Left cardiac atrium (tissue), 4 donors: ENCODE measurements at places on chromosomes 12 and 14. TPM values are rescaled to one million over a fixed set of nuclear protein-coding genes. Genes with fewer than 3 reads are reported as not detected.
A peak's percentile ranks its signal among the peaks of the same experiment; 100 is the strongest.

DNA sequence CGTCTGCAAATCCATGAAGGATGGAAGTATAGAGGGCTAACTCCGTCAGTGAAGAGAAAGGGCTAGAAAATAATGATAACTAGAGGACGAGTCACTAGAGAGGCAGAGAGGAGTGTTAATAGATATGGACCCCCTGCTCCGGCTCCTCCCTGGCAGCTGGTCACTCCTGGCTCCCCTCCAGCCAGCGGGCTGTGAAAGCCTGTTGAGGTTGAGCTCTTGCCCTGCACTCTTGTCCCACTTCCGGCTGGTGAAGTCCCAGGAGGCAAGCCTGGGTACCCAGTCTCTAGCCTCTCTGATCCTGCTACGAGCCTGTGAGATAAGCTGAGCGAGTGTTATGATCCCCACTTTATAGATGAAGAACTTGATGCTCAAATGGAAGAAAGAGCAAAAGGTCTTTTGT is 90.3 kb downstream of the RFX4 start:
- DNase-seq: no peak

- DNase-seq: no peak
These were observed 3.4 kb upstream of the TMEM19 start for GRCh38 chr12:71682466-71682865.

LMNTD1 gene
- 0.58 TPM for total RNA-seq

DNA sequence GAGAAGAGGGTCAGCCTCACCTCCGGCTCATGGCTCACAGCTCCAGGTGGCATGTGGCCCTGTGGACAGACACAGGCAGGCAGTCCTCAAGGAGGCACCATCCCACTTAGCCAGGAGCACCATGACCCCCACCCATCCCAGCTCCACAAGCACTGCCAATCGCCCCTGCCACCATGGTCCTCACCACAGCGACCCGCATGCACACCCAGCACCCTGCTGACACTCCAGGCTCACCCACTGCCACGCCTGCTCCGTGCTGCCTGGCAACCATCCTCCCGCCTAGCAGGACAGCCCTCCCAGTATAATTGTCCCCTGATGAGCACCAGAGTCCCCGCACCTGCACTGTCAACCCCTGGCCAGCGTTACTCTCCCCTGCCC is 50.9 kb downstream of the TRPV4 start:
- DNase-seq: no peak

DNA sequence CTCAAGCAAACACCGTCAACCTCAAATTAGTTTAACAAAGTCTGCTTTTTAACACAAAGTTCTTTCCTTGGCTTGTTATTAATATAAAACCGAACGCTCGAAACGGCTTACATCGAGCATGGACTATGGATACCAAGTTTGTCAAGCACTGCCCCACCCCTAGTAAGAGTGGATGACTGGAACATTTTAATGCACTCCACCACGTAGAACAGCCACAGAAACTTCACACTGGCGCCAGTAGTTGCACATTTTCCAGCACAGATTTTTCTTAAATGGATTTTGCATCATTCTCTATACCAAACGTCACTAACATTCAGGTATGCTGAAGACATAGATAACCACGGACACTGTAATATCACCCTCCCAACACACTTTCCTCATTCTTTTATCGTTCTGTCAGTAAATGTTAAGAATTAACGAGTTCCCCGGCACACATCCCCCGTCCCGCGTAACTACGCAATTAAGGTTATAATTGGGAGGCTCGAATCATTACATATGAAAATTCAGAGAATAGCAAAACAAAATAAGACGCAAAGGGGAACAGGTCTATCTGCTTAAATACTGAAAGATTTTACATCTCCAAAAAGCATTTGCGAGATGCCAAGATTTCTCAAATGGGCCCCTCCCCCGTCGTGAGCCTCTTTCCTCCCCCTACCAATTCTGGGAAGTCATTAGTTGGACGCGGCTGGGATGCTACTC is 990 bp downstream of the FERMT2 start:
- no peak for DNase-seq

GRCh38 chr12:88934163-88934747 is 354.0 kb upstream of the KITLG start:
- DNase-seq: no peak

- DNase-seq: no peak
These were observed 52.6 kb upstream of the ABCD2 start for GRCh38 chr12:39671898-39672875.

CLEC1B gene
- total RNA-seq: not detected

DNA sequence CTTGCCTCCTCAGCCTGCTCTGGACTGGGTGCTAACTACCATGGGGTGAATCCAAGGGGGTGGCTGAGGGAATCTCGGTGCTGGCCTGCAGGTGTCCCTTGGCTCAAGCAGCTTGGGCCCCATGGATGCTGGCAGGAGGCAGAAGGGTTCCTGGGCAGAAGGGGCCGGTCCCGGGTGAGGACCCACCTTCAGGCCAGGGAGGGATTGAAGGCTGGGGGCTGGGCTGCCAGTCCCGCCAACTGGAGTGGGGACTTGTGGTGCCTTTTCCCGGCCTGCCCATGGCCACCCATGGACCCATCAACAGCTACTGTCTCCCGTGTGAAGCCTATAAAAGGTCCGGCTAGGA is 550.1 kb downstream of the SLC6A15 start:
- DNase-seq: no peak

DNA sequence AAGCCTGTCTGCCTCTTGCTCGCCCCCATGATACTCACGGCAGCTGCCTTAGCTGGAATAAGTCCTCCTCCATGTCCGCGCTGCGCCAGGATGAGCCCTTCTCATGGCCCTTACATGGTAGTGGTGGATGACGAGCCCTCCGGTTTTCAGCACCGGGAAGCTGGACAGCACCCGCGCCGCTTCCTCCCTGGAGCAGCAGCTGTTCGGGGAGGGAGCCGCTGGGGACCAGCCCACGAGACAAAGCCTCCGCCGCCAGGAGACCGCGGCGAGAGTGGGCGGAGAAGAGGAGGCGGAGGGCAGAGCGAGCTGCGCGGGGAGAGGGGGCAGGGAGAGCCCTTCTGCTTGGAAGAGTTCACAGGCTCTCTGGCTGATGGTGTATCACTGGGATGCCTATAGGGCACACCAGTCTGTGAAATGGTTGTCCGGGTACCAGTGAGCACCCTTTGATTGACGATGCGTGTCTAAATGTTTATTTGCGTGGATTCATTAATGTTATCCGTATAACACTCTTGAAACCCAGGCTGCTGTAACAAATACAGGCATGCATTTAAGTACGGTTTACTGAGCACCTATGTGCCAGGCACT is at the start of gene SVOP:
TSS of gene SVOP (minus strand) at position 273 of the 585 bp plus-strand sequence. CDS start at position 73, 200 bp downstream.
- peak; percentile 87 for DNase-seq

GRCh38 chr12:116677202-116677661 is 60.6 kb downstream of the SPRING1 start:
- DNase-seq: no peak

GRCh38 chr14:100556140-100556475 is 31.1 kb downstream of the BEGAIN start:
- DNase-seq: no peak

DNA sequence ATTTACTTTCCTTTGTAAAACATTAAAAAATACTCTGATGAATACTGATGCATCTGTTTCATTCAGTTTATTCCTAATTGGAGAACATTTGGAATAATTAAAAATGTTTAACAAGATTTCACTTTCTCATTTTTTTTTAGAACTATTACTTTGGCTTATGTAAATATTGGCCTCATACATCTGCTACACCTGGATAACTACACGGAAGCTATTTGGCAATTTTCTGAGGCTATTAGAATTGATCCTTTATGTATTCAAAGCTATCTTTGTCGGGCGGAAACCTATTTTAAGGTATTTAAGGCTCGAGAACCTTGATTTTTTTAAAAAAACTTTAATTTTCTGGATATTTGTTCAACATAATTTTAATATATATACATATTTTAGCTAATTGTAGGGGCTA is 196.7 kb downstream of the TTC6 start:
- DNase-seq: no peak

CBX5 gene
- total RNA-seq: 55.7 TPM

- no peak for DNase-seq
These were observed 1.4 kb upstream of the KLRC1 start for GRCh38 chr12:10454531-10454930.

BCL7A gene
- 11.3 TPM for total RNA-seq

LRRC74A gene
- not detected for total RNA-seq

KRT72 gene
- total RNA-seq: not detected

- DNase-seq: no peak
These were observed 245.7 kb downstream of the SLC15A4 start for GRCh38 chr12:128578045-128578444.

FBLN5 gene
- 121 TPM for total RNA-seq

- no peak for DNase-seq
These were observed 1.6 kb upstream of the NFATC4 start for GRCh38 chr14:24366413-24366720.

ZNF140 gene
- 10.6 TPM for total RNA-seq

- DNase-seq: no peak
These were observed 9.0 kb upstream of the PAX9 start for GRCh38 chr14:36652542-36653201.

- no peak for DNase-seq
These were observed 2.7 kb downstream of the ARID2 start for GRCh38 chr12:45732250-45732649.

DNA sequence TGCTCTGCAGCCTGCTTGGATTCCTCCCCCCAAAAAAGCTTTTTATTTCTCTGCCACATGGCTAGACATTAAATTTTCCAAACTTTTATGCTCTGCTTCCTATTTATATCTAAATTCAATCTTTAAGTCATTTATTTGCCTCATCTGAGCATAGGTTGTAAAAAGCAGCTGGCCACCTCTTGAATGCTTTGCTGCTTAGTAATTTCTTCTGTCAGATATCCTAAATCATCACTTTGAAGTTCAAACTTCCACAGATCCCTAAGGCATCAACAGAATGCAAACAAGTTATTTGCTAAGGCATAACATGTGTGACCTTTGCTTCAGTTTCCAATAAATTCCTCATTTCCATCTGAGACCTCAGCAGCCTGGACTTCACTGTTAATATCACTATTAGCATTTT is 209.6 kb downstream of the FSCB start:
- no peak for DNase-seq

DNA sequence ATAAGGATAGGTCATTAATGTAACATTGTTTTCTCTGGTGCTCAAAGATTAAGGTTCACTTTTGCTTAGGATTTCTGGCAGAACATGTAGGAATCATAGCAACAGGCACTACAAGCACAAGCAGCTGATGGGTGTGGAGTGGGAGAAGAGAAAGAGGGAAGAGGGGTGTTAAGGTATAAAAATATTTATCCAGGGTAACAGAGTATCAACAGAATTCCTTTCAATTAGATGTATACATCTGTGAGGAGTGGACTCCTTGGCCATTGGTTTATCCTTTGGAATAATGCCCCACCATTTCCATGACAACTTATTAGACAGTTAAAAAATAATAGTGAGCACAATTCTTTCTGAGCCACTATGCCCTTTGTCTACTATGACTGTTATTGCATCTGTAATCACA is 388.3 kb upstream of the DDHD1 start:
- DNase-seq: no peak

DNA sequence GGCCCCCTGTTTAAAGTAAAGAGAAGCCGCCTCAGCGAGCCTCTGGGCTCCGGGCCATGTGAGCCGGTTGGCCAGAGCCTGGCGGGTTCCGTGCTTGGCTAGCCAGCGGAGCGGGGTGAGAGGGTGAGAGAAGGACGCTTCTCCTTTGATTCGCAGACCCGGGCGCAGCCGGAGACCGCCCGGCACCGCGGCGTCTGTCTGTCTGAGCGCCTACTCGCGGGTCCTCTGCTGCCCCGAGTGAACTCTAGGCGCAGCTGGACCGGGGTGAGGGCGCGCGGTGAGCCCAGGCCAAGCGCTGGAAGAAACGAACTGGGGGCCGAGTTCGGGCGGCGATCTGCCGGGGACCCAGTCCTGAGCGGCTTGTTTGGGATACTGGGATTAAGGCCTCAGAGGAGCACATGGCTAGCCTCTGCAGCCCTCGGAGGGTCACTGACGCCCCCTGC is 41.4 kb upstream of the TBX5 start:
- DNase-seq: peak; percentile 47

- no peak for DNase-seq
These were observed 46.0 kb upstream of the CCDC60 start for GRCh38 chr12:119288576-119288975.

GRCh38 chr12:92394895-92395294 is 249.2 kb upstream of the BTG1 start:
- DNase-seq: no peak

GRCh38 chr12:122265476-122265875 is 818 bp downstream of the VPS33A start:
- DNase-seq: no peak

- no peak for DNase-seq
These were observed 78.9 kb downstream of the NOS1 start for GRCh38 chr12:117282490-117282889.

NTF3 gene
- 1.2 TPM for total RNA-seq

EIF2S3B gene
- total RNA-seq: 0.65 TPM

DNA sequence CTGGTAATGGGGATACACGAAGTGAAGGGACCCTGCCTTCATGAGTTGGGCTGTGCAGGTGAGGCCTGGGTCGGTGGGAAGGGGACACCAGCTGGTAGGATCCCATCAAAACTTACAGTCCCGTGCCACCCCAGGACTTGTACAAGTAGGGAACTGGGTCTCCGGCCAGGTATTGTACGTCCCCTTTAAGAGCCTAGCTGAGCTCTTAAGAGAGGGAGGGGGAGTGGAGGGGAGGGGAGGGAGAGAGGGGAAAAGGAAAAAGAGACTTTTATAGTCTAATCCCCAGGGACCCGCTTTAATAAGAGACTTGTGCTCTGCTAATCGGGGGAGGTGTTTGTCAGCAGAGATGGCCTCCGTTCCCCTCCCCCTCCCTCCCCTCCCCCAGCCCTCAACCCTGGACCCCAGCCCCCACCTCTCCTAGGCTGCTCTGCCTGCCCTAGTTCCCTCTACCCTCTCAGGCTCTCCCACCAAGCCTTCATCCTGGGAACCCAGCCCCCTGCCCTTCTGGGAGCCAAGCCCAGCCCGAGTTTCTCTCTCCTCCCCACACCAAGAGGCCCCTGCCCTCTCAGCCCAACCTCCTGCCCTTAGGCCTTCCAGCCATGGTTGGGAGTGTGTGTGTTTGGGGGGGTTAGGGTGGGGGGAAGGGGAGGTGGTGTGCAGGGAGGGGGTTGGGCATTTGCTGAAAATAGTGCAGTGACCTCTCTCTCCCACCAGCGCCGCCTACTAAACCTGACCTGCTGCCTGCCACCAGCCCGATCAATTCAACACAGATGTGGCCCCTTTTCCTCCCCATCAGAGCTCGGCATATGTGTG is 2.6 kb downstream of the GDF11 start:
- DNase-seq: no peak

DNA sequence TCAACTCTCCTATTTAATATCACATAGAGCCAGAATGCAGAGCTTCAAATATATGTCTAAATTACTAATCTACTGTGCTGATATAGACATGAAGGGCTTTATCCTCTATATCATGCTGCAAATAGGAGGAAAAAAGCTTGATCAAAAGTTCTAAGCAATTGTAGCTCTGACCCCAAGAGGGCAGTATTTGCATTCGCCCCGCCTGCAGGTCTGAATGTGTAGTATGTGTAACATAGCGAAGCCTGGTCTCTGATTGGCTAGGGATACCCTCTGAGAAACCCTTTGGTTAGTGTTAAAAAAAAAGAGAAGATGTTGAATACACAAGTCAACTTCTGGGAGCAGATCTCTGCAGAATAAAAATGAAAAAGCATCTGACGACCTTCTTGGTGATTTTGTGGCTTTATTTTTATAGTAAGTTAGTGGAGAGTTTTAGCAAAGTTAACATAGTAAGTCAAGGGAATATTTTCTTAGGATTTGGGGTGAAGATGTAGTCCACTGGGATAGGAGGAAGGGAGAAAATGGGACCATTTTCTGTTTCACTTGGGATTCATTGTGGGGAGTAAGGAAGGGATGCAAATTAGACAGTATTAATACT is 151.6 kb upstream of the OR4E1 start:
- no peak for DNase-seq
